Umbilical cord (tissue), 2 donors: ENCODE measurements at places on chromosomes 12 and 14. TPM values are rescaled to one million over a fixed set of nuclear protein-coding genes. Genes with fewer than 3 reads are reported as not detected.

OR4K15 gene
- 8.4 TPM for total RNA-seq

COL2A1 gene
- total RNA-seq: 0.48 TPM

MYH6 gene
- total RNA-seq: not detected

LYZ gene
- total RNA-seq: 16.4 TPM

ASCL1 gene
- not detected for total RNA-seq

KCNA5 gene
- total RNA-seq: 10.6 TPM

OSBPL8 gene
- total RNA-seq: 63.8 TPM

CD69 gene
- total RNA-seq: 5.1 TPM

NXPH4 gene
- not detected for total RNA-seq

CCDC38 gene
- total RNA-seq: 20.9 TPM

SLC6A15 gene
- total RNA-seq: 13.7 TPM

EPYC gene
- 2.2 TPM for total RNA-seq

MUCL1 gene
- not detected for total RNA-seq

HOXC6 gene
- total RNA-seq: 4.1 TPM

TAS2R43 gene
- total RNA-seq: 1.4 TPM

KRT83 gene
- total RNA-seq: not detected

ST8SIA1 gene
- total RNA-seq: 17.1 TPM

TSPAN8 gene
- 3.6 TPM for total RNA-seq

TAS2R9 gene
- 1.7 TPM for total RNA-seq

TSHR gene
- total RNA-seq: 13.0 TPM

NEDD8 gene
- 68.6 TPM for total RNA-seq
